ENCODE measurements at places on chromosomes 4 and X.

DNA sequence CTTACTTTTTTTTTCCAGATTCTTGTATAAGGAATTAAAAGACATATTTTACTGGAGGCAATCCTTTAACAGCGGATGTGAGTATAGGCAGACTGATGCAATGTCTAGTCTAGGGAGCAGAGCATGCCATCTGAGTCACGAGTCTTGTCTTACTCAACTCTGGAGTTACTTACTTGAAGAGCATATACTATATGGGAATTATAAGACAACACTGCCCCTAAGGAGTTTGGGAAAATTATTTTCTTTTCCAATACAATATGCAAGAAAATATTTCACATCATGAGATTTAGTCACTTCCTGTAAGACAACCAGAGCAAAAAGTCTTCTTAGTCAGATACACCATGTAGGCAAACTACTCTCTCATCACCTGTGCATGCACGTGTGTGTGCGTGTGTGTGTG lies 537.3 kb upstream of the FTHL17 start:
- no peak for DNase-seq

DNA sequence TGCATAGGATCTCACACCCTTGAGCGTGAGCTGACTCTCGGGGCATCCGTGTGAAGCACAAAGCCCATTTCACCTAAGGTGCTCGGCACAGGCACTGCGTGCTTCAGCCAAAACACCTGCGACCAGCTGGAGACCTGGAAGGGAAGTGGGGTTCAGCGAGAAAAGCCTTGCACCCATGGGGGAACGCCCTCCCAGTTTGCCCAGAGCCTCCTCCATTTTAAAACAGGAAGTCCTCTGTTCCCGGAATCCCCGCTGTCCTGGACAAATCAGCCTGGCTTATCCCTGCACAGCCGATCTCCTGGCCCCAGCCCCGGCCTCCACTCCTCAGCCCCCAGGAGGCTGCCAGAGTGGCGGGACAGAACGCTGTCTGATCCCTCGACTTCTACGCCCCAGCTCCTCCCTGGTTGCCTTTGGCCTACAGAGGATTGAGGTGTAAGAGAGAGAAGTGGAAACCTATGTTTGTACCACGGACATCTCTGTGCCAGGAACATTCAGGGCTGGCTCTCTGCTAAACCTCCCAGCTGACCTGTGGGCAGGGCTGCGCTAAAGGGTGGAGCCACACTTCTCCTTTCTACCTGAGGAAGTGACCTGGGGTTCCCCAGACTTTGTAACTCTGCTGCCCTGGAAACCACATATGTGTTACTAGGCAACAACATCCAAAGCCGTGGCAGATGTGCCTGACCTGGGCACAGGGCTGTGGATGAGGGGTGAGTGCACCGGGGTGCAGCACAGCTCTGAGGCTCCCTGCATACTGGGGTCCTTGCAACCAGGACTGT lies 3.8 kb upstream of the C4orf50 start:
- no peak for DNase-seq

- no peak for DNase-seq
Observed at GRCh38 chr4:20463176-20463430, 211.4 kb downstream of the SLIT2 start.

DNA sequence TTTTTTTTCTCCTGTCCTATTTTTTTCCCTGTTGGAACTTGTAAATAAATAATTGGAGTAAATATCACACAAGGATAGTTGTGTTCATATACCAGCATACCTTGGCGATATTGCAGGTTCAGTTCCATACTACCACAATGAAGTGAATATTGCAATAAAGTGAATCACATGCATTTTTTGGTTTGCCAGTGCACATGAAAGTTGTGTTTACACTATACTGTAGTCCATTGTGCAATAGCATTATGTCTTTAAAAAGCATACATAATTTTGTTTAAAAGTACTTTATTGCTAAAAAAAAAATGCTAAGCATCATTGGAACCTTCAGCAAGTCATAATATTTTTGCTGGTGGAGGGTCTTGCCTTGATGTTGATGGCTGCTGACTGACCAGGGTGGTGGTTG lies 88.6 kb downstream of the GSTCD start:
- DNase-seq, result no peak

- no peak for DNase-seq
Observed at GRCh38 chr4:76546759-76547742, 112.0 kb downstream of the SHROOM3 start.

DNA sequence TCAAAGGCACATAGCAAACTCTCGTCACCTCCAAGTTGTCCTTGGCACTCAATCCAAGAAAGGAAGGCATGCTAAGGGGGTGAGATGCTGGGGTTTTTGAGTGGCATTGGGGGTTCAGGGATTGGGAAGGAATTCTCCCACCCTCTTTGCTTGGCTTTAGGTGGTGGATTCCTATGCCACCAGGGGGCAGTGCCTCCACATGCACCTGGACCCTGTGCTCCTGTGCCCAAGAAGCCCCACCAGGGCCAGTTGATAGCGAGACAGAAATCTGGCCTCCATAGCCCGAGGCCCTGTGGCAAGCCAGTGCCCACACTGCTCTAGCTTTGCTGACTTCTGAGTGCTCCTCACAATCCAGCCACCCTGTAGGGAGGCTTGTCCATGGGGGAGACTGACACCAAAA lies 2.0 kb upstream of the FATE1 start:
- no peak for DNase-seq

- DNase-seq, result no peak
Observed at GRCh38 chrX:110282922-110283321, 35.0 kb downstream of the AMMECR1 start.

DNA sequence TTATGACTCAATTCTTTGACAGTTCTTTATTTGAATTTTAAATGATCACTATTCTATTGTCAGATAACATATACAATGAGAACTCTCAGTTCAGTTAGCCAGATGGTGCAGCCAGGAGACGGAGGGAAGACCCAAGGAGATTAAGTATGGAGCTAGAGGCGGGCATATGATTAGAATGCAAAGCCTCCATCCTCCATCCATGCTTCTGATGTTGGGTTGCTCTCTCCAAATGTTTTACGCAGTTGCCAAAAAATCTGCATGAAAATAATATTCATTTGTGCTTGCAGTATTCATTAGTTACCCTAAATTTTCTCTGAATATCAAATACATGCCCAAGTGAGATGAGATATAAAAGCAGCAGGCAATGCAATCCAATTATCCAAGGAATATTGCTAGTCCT lies 874.8 kb downstream of the C4orf33 start:
- DNase-seq, result no peak

DNA sequence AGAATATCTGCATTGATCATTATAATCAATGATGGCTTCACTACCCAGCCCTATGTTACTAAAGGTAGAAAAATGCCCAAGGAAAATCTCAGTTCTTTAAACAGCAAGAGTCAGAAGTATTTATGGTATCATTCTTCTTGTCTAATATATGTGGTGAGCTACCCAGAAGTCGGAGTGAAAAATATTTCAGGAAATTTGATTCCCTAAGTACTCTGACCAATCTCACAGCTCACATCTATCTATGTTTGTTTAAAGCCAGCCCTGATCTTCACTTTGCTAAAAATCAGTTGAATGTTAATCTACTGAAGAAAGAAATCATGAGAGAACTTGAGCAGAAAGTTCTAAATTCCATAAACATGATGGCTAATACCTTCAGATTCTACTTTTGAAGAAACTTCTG lies 522.9 kb upstream of the SLIT2 start:
- DNase-seq, result no peak

DNA sequence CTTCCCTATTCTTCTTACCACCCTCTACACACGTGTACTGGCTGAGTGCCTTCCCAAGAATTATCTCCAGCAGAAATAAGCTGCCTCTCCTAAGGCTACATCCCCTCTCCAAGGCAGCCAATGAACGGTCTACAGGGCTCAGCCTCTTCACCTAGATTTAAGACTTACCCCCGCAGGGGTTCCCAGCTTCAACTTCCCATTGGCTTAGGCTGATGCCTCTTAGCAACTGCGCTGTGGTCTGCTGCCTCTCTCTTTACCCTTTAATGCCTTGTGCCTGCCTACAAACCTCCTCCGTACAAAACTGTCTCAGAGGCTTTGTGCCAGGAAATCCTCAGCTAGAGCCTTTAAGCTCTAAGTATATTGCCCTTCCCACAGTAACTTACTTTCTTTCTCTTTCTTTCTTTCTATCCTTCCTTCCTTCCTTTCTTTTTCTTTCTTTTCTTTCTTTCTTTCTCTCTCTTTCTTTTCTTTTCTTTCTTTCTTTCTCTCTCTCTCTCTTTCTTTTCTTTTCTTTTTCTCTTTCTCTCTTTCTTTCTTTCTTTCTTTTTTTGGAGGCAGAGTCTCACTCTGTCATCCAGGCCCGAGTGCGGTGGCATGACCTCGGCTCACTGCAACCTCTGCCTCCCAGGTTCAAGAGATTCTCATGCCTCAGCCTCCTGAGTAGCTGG lies 15.1 kb upstream of the PIGA start:
- DNase-seq, result no peak

GRCh38 chr4:6197433-6198174 lies 2.7 kb downstream of the JAKMIP1 start:
- no peak for DNase-seq

GRCh38 chr4:177667687-177668086 lies 225.4 kb upstream of the AGA start:
- no peak for DNase-seq

DNA sequence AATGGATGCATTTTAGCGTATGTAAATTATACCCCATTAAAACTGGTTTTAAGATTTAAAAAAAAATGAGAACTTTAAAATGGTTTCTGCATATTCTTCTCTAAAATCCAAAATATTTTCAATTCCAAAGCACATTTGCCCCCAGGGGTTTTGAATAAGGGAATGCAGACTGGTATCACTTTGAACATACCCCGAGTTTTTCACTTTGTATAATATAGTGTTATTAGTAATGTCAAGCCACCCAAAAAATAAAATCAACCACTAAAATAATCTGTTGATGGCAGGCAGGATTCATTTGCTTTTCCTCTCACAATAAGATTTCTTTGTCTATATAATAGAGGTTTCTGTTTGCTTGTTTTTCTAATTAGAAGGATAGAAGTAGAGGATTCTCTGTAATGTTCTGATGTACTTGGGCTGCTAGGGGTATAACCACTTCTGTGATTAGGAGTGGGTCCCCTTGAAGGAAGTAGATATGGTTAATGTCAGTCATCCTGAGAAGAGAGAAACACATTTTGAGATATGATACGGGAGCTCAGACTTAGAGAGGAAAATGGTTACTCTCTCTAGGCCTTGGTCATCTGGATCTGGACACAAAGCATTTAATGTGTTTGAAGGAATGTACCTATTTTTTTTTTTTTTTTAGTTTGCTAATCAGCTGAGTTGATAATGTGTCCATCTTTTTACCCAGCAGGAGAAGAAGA lies 9.3 kb upstream of the LIN54 start:
- DNase-seq, result no peak

DNA sequence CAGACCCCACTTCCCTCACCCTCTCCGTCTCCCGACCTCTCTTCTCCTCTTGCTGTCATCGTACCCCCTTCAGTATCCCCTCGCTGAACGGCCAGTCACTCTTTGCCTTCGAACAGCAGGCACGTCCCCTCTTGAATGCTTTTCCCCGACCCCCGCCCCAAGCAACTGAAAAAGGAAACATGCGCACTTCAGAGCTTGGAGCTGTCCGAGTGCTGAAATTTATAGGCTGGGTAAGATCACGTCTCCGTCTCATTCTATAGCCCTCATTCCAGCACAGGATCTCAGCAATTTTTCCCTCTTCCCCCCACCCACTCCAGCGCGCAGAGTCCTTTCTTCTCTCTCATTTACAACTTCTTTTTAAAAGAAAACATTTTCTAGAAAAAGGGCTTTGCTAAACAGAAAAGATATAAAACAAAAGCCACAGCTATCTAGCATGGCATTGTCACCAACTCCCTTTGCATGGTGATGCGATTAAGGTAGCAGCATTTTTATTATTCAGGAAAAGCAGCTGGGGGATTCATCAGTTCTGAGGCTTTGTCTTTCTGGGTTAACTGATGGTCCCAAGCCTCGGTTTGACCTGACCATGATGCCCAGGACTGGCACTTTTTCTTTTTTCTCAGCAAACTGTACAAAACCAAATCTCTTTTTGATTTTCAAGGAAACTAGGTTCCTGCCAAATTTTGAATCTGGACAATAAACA lies at the start of gene GLRA2:
TSS of gene GLRA2 (plus strand) at position 247 of the 700 bp plus-strand sequence. CDS start 522 bp downstream, outside the sequence.
- no peak for DNase-seq

DNA sequence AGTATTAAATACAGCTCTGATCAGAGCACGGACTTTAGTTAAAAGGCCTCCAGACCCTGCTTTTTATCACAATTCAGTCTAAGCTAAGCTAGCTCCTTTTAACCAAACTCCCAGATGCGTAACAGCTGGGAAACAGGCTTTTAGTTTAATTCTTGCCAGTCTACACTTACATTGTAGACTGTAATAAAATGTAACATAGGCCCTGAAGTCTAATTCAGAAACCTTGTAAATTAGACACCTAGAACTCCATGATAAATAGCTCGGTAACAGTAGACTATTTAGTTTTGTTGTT lies 20.1 kb downstream of the FBXO8 start:
- DNase-seq, result no peak

- no peak for DNase-seq
Observed at GRCh38 chr4:182593402-182593801, 323.8 kb downstream of the DCTD start.

DNA sequence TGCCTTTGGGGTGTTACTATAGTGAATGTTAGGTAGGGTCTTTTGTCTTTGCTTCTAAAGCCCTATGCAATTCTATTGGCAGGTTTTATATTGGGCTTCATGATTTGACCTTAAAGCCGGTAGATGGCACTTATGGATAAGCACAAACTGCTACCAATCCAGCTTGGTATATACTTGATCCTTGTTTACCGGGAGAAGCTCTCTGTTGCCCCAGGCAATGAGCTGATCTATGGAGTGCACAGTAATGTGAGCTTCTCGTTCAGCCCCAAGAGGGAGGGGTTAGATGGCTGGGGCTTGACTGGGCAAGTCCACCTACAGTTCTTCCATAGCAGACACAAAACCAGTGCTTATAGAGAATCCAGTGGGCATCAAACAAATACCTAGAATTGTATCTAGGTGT lies 287.2 kb upstream of the CT83 start:
- no peak for DNase-seq

- DNase-seq, result no peak
Observed at GRCh38 chrX:38311743-38312142, 15.6 kb downstream of the RPGR start.

DNA sequence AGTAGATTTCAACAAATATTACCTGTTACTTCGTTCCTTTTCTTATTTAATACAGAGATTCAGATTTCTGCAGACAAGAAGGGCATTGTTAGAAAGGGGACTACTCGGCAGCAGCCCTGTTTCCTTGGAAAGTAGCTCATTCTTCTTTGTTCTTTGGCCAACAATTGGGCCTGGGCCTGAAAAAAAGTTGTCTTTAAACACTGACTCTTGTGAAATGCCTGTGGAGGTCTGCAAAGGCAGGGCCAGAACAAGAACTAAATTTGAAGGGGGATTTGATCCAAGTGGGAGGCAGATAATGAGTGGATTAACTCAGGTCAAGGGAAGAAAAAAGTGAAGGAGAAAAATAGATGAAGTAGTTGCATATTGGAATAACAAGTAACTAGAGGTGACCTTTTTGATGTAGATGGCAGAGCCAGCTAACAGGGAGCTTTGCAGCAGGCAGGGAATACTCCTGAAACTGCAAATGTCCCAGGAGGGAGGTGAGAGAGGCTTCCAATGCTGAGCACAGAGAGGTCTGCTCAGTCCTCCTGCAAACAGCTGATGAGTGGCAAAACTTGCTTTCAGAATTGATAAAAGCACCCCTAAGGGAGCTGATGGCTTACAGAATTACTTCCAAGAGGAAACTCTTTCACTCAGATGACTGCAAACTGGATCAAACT lies 393.2 kb upstream of the HS3ST1 start:
- DNase-seq, result no peak

GRCh38 chrX:11117745-11118144 lies 6.6 kb downstream of the HCCS start:
- DNase-seq, result no peak

All from stimulated activated CD8-positive, alpha-beta memory T cell treated with anti-CD3 and anti-CD28 coated beads, Interleukin-4, amount 100 ng/mL, for 1 hour (primary cell).